Left renal cortex interstitium (tissue), 4 donors: ENCODE measurements at places on chromosomes 6 and 20. TPM values are rescaled to one million over a fixed set of nuclear protein-coding genes. Genes with fewer than 3 reads are reported as not detected.

GRCh38 chr6:43838276-43839036 lies 68.4 kb downstream of the VEGFA start:
- no peak for DNase-seq

- no peak for DNase-seq
Measured at GRCh38 chr6:149225370-149225769, 92.1 kb upstream of the TAB2 start.

The RGL2 gene
- polyA plus RNA-seq = 93.2 TPM

The HLA-DRB5 gene
- polyA plus RNA-seq = 12.2 TPM

DNA sequence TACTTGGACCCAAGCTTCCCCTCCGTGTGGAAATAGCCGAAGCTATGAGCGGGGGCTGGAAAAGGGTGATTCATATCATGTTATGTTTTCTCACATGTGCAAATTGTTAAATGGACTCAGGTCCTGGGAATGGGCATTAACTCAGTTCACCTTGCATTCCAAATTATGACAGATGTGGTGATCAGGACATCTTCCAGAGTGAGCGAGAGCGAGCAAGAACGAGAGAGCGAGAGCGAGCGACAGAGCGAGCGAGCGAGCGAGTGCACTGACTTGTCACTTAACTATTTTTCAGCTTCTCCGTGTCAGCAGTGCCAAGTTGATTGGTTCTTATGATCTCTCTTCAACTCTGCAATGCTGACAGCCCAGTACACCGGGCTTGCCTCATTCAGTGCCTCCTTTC lies 437.4 kb upstream of the NRSN1 start:
- DNase-seq = no peak

- no peak for DNase-seq
Measured at GRCh38 chr20:20210327-20210726, 157.6 kb upstream of the INSM1 start.

DNA sequence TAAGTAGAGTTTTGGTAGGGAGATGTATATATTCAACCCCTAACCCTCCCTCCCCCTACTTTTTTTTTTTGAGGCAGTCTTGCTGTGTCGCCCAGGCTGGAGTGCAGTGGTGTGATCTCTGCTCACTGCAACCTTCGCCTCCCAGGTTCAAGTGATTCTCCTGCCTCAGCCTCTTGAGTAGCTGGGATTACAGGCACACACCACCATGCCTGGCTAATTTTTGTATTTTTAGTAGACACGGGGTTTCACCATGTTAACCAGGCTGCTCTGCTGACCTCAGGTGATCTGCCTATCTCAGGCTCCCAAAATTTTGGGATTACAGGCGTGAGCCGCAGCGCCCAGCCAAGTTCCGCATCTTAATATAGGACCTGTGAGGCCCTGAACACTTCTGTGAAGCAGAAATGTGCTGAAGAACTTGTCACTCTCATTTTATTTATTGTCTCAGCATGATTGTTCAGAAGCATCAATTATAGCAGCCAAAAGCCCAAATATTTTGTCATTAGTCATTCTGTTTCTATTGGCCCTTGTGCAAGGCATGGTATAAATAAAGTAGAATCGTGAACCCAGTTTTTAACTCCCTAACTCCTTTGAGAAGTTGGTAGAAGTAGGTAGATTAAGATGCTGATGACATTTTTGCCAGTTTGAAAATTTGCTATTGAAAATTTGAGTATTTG lies 19.4 kb downstream of the DSTN start:
- DNase-seq = no peak

DNA sequence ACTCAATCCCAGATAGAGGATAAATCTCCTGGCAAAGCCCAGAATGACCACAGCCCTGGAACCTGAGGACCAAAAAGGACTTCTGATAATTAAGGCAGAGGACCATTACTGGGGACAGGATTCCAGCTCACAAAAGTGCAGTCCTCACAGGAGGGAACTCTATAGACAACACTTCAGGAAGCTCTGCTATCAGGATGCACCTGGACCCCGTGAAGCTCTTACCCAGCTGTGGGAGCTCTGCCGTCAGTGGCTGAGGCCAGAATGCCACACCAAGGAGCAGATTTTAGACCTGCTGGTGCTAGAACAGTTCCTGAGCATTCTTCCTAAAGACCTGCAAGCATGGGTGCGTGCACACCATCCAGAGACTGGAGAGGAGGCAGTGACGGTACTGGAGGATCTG lies 992 bp downstream of the ZSCAN16 start:
- no peak for DNase-seq

DNA sequence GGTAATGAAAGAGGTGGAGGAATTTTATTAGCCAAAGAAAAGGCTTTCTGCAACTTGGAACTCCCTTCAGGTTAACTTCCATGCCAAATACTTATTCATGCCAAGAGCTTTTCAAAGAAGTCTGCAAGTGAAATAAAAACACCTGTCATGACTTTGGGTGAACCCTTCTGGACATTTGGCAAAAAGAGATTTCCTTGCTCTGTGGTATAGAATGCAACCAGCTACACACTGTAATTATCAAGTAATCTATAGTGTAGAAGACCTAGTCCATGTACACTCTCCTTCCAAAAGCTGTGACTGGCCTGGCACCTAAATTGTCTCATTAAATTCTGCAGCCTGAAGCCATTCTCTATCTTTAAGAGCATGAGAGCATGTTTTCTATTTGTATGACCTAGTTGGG lies 232.3 kb downstream of the COL12A1 start:
- no peak for DNase-seq

- no peak for DNase-seq
Measured at GRCh38 chr6:96990462-96990861, 65.9 kb downstream of the KLHL32 start.

The GNAS-AS1 gene
- polyA plus RNA-seq = 1.6 TPM

- DNase-seq = no peak
Measured at GRCh38 chr6:105810105-105810921, 275.8 kb upstream of the PRDM1 start.

GRCh38 chr6:17130786-17131185 lies 28.9 kb downstream of the STMND1 start:
- DNase-seq = no peak

GRCh38 chr6:131900231-131900630 lies 50.9 kb downstream of the CCN2 start:
- DNase-seq = no peak

The LRP11 gene
- polyA plus RNA-seq = 33.0 TPM

The RAET1L gene
- polyA plus RNA-seq = not detected

The BHLHE23 gene
- polyA plus RNA-seq = not detected

The TTBK1 gene
- polyA plus RNA-seq = 0.52 TPM

GRCh38 chr20:32982617-32983458 lies 21.4 kb downstream of the SUN5 start:
- peak; percentile 11 for DNase-seq

- DNase-seq = no peak
Measured at GRCh38 chr6:58073263-58073662, 755.8 kb downstream of the PRIM2 start.

DNA sequence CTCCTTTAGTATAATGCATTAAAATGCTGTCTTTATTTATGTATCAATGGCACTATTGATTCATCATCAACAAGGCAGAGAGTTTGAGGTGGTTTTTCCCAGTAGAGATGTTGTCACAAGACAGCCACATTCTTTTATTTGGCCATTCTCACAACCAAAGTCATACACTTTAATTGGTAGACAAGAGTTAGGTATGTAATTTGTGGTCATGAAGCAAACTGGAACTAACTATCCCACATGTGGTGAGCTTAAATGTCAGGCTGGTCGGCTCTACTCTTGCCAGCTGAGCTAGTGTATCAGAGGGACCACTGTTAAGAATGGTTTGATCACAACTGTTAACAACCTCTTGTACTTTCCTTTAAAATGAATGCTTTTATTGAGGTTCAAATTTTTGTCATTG lies 714.6 kb downstream of the CD109 start:
- DNase-seq = no peak

DNA sequence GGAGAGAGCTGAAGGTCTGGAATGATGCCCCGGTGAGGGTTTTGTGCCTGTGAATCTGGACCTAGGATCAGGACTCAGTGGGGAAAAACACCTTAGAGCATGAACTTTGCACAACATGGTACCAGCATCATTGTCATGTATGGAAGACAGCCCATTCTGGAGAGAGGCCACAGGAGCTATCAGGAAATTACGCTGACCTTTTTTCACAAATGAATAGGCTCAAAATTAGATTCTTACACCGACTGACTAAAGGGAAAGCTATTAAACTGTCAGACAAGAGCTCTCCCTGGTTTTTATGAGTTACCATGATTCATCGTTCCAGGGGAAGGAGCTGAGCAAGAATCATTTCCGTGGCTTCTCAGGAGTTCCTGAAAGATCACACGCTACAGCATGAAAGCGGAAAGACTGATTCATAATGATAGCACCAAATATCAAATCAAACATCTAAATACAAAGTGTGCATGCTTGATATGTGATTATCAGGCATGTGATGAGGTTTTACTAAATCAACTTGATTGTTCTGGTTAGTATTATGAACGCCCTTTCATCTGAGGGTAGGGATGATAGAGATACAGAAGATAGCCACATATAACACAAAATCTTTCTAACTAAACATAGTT lies 224.9 kb upstream of the SMLR1 start:
- no peak for DNase-seq

The MOG gene
- 0.49 TPM for polyA plus RNA-seq

The WFDC10B gene
- polyA plus RNA-seq = not detected

DNA sequence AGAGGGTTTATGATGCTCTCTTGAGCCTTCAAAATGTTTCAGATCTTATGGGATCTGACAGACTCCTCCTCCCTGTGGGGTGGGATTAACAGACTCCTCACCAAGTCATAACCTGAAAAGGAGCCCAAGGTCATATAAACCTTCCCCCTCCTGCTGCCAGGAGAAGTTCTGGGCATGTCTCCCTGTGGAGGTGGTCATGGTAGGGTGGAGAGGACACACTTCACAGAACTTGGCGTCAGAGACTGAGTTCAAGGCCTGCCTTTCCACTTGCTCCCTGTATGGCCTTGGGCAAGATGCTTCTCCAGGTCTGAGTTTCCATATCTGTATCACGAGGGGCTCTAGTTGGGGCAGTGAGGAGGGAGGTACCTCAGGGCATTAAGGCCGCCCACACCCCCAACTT lies 32.4 kb upstream of the AAR2 start:
- no peak for DNase-seq

The CAGE1 gene
- 0.20 TPM for polyA plus RNA-seq

DNA sequence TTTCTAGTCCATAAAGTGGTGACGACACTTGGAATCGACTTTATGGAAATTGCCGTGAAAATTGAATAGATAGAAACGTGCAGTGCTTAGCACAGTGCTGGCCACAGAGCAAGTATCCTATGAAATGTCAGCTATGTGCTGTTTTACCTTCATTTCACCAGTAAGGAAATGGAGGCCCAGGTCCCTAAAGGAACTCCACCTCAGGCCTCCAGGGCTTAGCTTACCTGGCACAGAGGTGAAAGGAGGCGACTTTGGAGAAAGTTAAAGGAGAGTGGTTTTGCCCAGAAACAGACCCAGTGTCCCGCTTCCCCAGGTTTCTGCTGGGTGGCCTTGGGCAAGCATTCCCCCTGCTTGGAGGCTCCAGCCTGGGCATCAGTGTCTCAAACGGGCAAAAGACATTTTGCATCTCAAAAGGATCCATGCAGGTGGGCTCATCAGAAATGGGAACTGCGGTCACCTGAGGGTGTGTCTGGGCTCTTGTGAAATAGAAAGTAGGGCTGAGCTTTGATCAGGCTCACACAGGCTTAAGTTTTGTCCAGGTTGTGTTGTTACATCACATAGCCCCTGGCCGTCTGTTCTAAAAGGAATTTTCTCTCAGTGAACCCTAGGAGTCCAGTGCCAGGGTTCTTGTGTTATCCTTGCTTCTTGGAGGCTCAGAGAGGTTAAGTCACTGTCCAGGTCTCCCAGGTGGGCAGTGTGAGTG lies 6.8 kb upstream of the TULP1 start:
- DNase-seq = no peak

GRCh38 chr20:51042657-51043247 lies 19.8 kb upstream of the KCNG1 start:
- DNase-seq = no peak

The NCOA7 gene
- polyA plus RNA-seq = 43.1 TPM

- DNase-seq = no peak
Measured at GRCh38 chr6:139582956-139583355, 208.5 kb upstream of the CITED2 start.

The PGC gene
- not detected for polyA plus RNA-seq

The RSPH4A gene
- 3.0 TPM for polyA plus RNA-seq

The ZDHHC14 gene
- 21.6 TPM for polyA plus RNA-seq
